ENCODE measurements at places on chromosomes 4 and X.

- no peak for DNase-seq
Measured at GRCh38 chrX:150438165-150438564, 75.0 kb downstream of the MAMLD1 start.

- no peak for DNase-seq
Measured at GRCh38 chr4:172412851-172413580, 599.8 kb downstream of the GALNTL6 start.

- no peak for DNase-seq
Measured at GRCh38 chr4:103144926-103145325, 45.3 kb upstream of the BDH2 start.

- DNase-seq, result no peak
Measured at GRCh38 chr4:82787342-82787741, 11.3 kb downstream of the SCD5 start.

DNA sequence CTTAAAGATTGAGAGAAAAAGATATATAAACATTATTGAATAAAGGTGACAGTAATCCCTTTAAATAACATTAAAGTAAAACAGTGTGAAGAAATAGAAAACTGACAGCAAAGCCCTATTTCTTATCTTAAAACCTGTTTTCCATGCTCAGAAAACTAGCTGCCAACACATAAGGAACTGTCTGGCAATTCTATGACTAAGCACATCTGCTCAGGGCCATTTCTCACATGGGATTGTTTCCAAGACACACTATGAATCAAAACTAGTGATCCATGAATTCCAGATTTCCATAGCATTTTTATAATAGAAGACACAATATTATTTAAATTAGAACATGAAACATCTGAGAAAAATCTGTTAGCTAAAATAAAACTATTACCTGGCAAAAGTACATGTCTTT lies 113.4 kb downstream of the SCLT1 start:
- DNase-seq, result no peak

DNA sequence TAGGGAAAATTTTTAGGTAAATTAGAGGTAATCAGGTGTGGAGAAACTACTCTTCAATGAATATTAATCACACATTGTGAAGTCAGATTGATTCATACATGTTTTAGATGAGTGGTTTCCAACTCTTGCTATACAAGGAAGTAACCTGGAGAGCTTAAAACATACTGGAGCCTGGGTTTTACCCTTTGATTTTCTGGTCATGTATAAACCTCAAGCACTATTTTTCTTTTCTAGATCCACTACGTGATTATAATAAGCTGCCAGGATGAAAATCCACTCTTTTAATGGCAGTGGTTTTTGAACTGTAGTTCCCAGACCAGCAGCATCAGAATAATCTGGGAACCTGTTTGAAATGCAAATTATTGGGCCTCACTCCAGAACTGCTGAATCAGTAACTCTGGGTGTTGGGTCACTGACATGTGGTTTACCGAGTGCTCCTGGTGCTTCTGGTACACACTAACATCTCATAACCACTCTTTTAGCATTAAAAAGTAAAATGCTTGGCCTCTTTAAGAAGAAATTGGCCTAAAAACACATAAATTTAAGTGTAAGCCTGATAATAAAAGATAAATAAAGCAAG lies 63.4 kb downstream of the DCAF12L1 start:
- DNase-seq, result no peak

GRCh38 chr4:71944956-71945355 lies 86.8 kb upstream of the NPFFR2 start:
- DNase-seq, result no peak

- no peak for DNase-seq
Measured at GRCh38 chrX:121050781-121051180, 3.4 kb downstream of the GLUD2 start.

DNA sequence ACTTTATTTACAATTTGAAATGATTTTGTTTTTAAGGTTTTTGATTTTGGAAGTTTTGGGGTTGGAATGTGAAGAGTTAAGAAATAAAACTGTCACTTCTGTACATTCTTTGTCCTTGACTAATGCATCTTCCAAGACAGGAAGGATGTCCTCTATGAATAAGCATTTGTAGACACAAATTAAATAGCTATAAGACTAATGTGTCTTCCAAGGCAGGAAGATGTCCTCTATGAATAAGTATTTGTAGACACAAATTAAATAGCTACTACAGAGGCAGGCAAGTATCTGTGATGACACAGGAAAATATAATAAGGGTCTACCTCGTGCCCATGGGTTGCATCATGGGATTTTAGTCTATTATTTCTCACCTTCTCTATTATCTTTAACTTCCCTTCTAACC lies 14.5 kb downstream of the PRSS48 start:
- DNase-seq, result no peak

GRCh38 chrX:136387951-136388502 lies 87.3 kb downstream of the ADGRG4 start:
- no peak for DNase-seq

GRCh38 chr4:163070023-163070422 lies 96.7 kb downstream of the NAF1 start:
- no peak for DNase-seq

- DNase-seq, result no peak
Measured at GRCh38 chrX:34901761-34902160, 40.8 kb upstream of the FAM47B start.

GRCh38 chr4:15244354-15244753 lies 183.5 kb upstream of the C1QTNF7 start:
- no peak for DNase-seq

DNA sequence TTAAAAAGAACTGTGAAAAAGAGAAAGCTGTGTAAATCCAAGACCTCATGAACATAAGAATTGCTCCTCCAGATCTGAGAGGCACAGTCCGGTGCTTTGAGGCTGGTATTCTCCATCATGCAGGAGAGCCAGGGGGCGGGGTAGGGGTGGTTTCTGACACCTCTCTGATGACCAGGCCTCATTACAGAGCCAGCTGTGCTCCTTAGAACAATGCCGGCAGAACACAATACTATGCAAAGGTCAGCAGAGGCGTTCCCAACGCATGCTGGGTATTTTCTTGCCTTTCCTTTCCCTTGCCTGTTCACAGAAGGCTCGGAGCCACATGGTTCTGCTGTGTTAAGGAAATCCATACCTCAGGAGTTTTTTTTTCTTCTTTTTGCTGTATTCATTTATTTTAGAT lies 91.2 kb upstream of the SOD3 start:
- no peak for DNase-seq

GRCh38 chr4:140743194-140743931 lies 12.8 kb downstream of the TBC1D9 start:
- DNase-seq, result no peak

DNA sequence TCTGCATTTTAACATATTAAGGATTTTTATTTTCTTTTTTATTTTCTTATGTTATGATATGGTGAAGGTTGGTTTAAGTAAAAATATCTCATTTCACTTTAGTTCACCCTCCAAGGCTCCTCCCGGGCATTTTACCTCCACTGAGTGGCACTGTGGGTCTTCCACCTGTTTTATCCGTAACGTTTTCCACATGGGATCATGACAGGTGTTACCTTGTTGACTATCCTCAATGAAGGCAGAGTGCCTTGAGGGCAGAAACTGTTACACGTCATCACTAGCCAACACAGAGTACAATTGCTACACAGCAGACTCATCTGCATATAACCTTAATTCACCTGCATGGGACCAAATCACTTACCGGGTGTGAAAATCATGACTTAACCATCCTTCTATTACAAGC lies 105.8 kb downstream of the GEMIN8 start:
- no peak for DNase-seq

DNA sequence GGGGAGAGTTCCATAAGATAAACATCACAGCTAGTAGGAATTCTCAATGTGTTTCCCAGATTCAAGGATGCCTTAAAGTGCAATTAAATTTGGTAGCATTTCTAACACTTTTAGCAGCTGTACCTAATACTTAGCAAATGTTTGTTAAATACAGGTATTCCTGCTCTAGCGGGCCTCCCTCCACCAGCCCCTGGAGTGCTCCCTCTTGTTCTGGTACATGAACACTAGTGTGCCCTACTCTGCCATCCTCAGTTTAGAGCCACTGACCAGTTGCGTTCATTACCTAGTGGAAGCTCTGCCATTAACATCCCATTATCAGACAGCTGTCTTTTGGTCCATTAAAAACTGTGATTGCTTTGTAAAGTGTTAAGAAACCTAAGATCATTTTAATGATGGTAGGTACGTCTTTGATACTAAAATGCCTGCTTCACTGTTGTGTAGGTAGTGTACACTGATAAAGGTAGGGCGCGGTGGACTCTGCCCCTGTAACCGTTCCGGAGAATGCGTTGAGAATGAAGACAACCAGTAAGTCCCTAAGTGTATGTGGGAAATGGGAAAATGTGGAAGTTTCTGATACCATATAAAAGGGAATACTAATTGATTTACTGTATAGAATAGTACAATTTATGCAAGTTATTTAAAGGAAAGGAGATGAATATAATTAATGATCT lies 21.7 kb downstream of the KIAA0232 start:
- DNase-seq, result no peak

DNA sequence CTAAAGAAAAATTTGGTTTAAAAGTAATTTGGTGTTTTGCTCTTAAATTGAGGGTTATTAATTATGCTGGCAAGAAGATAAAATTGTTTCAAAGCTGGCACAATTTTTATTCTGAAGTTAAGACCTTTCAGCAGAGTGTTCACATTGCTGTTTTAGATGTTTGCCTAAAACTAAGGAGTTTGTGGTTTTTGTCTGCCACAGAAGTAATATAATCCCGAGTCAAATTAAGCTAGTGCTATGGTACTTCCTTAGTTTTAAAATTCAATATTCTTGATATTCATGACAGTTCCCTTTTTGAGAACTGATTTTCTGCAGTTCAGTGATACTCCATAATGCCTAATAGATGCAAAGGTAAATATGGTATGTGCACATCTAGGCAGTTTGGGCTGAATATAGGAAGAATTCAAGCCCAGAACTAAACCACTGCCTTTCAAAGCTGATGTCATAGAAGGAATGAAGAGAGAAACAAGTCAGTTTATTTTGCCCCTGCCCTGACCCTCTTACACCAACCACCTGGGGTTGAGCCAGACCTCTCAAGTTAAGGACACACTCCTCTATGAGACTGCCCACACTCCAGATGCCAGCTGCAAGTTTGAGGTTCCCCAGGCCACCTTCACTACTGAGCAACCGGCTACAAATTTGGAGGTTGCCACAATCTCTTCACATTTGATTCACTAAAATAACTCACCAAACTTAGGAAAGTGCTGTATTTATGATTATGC lies 32.1 kb upstream of the VEGFC start:
- DNase-seq, result no peak

DNA sequence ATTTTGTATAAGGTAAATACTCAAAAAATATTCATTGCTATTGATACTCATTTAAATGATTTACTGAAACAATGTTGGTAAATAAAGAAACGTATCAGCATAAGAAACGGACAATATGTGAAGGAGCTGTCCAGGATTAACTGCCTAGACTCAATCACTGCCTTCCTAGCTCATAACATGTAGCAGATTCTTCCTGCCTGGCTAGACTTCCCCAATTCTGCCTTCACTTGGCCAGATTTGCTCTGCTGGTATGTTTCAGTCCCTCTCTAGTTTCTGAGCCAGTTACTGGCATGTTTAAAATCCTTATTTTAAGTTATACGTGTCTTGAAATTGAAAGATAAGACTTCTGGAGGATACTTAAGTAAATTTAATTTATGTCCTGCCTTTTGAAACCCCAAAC lies 740.3 kb downstream of the CENPC start:
- no peak for DNase-seq

GRCh38 chr4:4861390-4862018 lies 2.0 kb downstream of the MSX1 start:
- DNase-seq, result no peak

DNA sequence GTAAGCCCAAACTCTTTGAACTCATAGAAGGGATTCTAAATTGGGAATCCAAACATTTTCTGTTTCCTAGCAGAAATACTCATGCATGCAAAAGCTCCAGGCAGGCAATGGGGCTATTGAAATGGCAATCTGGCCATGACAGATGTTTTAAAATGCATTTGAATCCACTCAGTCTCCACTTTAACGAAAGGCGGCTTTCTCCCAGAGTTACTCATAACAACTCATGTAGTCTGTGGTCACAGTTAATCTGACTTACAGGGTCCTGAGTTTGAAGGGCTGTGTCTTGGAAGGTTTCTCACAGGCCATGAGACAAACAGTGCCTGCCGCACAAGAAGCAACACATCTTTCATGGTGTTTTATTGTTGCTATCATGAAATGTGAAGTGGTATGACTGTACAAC lies 185.7 kb downstream of the AMELX start:
- DNase-seq, result no peak

DNA sequence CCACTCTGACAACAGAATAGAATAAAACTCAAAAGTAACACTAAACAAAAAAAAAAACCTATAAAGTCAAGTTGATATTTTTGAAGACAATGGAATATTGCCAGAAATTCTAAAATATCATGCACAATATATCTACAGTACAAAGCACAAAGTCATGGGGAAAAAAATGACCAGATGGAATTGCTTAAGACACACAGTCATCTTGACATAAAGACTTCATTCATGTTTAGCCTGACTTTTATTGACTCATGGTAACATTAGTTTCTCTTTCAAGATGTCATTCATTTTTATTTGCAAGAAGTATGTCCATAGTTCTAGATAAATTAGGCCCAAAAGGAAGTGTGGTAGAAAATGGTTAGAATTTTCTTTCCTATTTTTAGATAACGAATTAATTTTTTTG lies 259.1 kb downstream of the CAMK2D start:
- DNase-seq, result no peak

DNA sequence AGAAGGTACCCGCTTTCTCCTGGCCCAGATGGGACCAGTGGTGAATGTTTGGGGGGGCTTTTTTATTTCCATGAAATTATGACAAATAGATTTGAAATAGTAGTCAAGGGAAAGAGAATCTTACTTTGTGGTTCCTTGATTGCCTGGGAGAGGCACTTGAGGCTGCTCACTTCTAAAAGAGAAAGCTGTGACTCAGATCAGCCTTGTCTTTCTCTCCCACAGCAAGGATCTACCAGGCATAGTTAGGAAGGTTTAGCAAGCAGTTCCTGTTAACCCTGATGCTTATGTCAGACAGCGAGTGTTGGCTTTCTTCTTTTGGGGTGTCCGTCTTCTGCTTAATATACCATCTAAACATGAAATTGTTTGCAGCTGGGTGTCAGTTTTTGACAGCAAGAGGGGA lies 114.5 kb downstream of the TSPAN7 start:
- DNase-seq, result no peak

DNA sequence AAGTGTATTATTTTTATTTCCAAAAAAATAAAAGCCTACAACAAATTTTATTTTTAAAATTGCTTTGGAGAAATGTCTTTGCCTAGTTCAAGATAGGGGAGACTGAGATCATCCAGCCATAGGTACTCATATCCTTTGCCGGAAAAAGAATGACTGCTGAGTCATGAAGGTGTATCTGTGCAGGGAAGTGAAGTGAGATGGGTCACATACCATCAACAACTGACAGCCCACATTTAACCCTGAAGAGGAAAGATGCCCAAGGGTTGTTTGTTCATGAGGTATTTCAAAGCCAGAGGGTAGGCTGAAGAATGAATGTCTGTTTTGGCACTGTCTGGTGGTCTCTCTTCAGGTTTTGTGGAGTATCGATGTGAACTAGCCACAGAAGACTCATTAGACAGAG lies 106.7 kb upstream of the TTC29 start:
- DNase-seq, result no peak

- no peak for DNase-seq
Measured at GRCh38 chr4:67483868-67484602, 61.3 kb downstream of the CENPC start.
